ENCODE measurements at places on chromosomes 2 and 18.

- no peak for DNase-seq
Measured at GRCh38 chr2:134398300-134398699, 144.4 kb downstream of the MGAT5 start.

DNA sequence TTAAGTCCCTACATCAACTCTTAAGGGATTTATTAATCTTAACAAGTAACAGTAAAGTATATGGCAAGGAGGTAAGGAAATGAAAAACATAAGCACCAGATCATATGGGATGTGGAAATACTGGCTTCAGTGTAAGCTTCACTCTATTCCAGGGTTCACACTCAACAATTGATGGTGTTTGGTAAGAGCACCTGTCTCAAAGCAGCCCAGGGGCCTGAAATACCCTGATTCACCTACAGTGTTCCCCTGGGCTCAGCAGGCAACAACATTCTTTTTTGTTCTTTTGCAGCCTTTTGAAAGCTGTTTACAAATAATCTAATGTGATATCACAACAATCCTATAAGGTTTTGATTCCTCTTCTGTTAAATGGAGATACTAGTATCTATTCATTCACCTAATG, 1.2 kb upstream of the MLPH start:
- no peak for DNase-seq

DNA sequence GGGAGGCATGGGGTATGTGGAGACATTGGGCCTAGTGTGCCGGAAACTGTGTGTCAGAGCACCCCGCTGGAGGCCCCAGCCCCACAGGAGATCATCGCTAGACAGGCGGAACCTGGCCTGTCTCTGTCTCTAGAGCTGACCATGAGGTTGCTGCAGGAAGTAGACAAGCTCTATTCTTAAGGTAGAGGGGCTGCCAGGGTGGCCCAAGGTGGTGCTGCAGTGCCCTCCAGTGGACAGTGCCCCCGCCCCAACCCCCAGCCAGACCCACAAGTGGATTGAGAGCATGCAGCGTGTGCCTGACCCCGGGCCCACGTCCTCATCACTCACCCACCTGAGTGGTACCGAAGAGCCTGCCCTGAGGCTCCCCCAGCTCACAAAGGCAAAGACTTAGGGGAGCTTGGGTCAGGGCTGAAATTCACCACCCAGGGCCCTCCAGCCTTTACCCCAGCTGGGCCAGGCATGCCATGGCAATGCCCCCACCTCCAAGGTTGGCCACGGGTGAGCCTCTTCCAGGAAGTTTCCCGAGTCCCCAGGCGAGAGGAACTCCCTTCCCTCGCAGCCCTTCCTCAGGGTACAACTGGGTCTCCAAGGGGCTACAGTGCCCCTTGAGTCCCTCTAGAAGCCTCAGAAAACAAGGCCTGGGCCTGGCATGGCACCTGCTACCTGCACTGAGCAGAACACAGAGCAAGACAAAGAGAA, 155.0 kb downstream of the TTC32 start:
- DNase-seq, result no peak

GRCh38 chr2:144546933-144547332, 27.0 kb upstream of the ZEB2 start:
- DNase-seq, result no peak

DNA sequence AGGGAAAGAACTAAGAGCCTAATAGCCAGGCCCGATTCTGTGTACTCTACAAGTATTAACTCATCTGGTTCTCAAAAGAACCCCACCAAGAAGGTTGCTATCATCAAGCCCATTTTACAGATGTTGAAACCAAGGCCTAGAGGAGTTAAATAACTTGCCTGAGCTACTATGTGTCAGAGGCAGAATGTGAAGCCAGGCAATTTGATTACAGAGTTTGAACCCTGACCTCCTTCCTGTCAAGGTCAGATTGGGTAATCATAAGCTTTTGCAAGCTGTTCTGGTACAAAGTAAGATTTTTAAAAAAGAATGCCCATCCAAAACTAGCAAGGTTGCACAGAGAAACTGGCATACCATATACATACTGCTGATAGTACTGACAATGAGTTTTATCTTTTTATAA, 227.1 kb downstream of the HAUS1 start:
- no peak for DNase-seq

- DNase-seq, result no peak
Measured at GRCh38 chr2:43311276-43311675, 84.9 kb upstream of the ZFP36L2 start.

GRCh38 chr2:173264603-173265366, 89.9 kb upstream of the CDCA7 start:
- DNase-seq, result no peak

DNA sequence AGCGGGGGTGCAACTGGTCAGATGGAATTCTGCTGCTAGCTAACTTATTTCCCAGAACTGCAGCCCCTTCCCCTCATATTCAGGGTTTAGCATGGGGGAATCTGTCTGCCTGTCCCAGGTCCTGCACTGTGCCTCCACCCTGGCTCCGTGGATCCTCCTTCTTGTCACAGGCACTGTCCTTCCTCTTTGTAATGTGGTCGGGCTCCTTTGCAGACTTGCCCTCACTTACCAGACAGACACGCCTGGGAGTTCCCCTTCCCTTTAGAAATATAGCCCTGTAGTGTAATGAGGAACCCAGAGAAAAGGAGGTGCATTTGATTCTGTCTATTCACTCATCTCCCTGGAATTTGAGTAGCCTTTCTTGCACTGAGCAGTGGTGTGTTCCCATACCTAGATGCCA, 108.7 kb downstream of the TRIM43 start:
- no peak for DNase-seq

GRCh38 chr2:224613543-224614286, 28.6 kb upstream of the CUL3 start:
- DNase-seq, result no peak

DNA sequence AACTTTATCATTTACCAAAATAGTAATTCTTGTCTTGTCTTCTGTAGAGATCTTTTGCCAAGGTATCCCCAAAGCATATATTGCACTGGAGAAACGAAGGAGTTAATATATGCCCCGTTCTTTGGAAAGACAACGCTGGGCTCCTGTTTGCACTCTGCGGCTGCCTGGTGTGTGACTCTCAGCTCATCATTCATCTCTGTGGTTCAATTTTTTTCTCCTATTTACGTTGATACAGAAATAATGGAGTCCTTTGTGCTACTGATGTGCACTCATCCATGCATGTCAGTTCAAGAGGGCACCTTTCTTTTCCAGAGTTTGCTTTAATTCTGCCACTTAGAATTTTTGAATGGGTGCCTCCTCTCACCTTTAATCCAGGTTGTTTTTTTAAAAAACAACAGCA, 655.5 kb downstream of the DCDC2C start:
- DNase-seq, result peak; percentile 87

DNA sequence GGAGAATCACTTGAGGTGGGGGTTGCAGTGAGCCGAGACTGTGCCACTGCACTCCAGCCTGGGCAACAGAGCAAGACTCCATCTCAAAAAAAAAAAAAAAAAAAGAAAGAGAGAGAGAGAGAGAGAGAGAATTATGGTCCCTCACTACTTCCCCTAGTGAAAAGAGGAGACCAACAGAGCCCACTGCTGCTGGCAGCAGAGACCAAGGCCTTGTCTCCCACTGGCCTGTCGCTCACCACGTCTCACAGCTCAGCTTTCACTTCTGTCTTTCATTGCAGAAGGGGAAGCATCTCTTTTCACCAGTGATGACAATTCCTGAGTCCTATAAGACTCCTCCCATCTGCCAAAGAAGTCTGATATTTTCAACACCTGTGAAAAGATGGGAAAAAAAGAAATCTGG, 81.3 kb downstream of the CLHC1 start:
- no peak for DNase-seq

GRCh38 chr2:16037808-16038457, 97.6 kb downstream of the MYCN start:
- DNase-seq, result no peak

- DNase-seq, result no peak
Measured at GRCh38 chr18:48481092-48481491, 57.7 kb upstream of the CTIF start.

- no peak for DNase-seq
Measured at GRCh38 chr2:229947544-229947943, 25.2 kb downstream of the FBXO36 start.

DNA sequence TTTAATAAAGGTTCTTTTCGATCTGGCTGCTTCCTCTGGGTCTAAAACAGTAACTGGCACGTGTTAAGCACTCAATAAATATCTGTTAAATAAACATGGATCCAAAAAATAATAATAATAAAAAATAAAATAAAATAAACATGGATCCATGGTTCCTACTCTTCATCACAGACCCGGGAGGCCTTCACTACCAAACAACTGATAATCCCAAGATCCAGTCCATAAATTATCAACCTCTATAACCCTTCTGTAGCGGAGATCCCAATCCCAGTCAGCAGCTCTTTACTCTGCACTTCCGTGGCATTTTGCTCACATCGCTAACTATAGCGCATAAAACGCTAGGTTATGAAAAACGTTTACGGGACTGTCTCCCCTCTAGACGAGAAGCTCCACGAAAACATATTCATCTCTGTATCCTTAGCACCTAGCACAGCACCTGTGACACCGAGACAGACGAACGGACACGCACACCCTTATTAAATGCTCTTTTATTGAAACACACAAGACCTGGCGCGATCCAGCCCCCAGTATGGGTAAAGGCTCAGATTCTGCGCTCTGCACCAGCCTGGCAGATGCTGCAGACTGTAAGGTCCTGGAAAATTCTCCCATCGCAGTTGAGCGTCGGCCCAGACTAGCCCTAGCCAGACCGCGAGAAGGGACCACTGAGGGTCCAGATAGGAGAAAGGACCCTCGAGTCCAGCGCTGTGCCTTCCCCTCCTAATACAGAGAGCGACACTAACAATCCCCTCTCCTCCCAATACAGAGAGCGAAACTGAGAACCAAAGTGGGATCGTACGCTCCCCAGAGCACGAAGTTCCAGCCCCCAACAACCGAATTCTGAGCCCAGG, 770 bp downstream of the NBAS start:
- DNase-seq, result peak; percentile 36

DNA sequence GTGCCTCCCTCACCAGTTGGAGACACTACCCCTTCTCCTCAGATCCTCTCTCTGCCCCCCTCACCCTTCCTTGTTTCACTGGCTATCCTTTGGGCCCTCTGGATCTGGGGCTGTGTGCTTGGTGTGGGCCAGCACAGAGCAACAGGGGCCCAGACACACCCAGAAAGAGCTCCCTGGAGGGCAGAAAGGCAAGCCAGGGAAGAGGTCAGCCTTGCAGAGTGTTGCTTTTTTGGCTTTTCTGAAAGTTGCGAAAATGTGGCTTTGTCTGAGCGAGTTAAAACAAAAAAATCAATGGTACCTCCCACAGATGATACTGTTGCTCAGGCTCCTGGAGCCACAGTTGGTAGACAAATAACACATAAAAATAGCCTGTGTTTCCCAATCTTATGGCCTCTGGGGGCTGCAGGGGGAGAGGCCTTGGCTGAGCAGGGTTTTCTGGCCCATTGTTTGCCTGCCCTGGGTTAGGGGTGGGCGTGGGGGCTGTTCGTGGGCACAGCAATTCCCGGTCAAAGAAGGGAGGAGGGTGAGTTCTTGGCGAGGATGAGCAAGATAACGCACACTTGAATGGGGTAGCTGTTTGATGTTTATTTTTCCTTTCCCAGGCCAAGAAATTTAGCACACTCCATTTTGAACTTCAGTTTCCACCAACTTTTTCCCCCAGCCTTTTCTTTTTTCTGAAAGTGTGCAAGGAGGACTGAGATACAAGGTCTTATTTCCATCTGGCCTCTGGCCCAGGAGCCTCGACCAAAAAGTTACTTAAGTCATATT, 167.0 kb upstream of the HAAO start:
- DNase-seq, result no peak

All from NCI-H1105 (cell line).